NCI-H1105 (cell line): ENCODE measurements at places on chromosomes 3 and 15.

GRCh38 chr15:71153823-71154524 is 38.7 kb downstream of the THSD4 start:
- DNase-seq, result no peak

DNA sequence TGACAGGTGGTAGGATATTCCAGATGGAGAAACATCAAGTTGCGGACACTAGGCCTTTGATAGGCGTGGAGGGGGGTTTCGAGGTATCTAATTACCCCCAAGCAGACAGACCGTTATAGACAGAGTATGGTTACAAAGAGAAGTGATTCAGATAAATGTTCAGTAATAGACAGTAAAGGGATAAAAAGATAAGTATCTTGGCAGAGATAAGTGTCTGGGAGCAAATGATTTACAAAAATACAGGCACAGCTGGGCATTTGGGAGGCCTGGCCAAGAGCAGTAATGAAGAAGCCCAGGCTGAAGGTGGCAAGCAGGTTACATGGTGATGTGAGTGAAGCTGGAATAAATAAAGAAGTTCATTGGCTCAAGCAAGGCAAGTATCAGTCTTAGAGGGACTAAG is 659 bp upstream of the MYH15 start:
- no peak for DNase-seq

DNA sequence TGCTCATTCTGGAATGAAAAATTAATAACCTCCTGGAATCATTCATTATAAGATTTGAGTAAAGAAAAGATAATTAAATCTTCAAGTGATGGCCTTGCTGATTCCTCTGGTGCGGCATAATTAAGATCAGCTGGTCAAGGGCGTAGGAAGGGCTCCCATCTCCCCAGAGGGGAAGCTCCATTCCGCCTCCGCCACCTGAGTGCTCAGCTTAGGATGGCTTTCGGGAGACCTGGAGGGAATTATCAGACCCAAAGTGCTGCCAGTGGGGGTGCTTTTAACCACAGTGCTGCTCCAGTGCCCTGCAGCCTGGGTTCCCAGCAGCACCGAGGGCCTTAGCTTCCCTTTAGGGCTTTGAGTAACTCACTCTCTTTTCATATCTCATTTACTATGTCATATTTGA is 556.6 kb upstream of the RGMA start:
- DNase-seq, result no peak

DNA sequence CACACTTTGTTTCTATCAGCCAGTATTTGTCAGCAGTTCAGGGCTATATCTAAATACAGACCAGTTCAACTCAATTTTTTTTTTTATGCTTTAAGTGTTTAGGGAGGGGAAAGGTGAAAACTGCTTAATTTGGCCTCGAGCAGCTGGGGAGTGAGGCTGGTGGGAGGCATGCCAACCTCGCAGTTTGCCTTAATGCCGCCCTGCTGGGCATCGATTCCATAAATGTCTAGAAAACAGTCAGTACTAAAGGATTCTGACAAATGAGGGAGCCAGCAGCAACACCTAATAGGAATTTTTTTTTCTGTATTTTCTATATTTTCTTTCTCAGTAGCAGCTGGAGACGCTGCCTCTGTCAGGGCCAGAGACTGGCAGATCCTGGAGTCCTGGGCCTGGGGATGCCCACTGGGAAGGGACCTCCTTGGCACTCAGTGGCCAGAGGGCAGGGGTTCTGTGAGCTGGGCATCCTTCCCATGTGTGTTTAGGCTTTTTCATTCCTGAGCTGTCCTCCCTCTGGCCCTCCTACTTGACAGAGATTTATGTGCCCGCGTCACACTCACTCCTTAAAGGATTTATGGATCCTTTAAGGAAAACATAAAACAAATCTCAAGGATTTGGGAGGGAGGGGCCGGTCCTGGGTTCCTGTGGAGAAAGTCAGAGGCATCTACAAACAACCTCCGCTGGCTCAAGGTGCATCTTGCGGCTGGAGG is 117.8 kb downstream of the WNT5A start:
- no peak for DNase-seq

- DNase-seq, result no peak
Measured at GRCh38 chr3:12916159-12916558, 74.8 kb upstream of the RPL32 start.

GRCh38 chr3:94232921-94233320 is 170.1 kb downstream of the NSUN3 start:
- DNase-seq, result no peak

DNA sequence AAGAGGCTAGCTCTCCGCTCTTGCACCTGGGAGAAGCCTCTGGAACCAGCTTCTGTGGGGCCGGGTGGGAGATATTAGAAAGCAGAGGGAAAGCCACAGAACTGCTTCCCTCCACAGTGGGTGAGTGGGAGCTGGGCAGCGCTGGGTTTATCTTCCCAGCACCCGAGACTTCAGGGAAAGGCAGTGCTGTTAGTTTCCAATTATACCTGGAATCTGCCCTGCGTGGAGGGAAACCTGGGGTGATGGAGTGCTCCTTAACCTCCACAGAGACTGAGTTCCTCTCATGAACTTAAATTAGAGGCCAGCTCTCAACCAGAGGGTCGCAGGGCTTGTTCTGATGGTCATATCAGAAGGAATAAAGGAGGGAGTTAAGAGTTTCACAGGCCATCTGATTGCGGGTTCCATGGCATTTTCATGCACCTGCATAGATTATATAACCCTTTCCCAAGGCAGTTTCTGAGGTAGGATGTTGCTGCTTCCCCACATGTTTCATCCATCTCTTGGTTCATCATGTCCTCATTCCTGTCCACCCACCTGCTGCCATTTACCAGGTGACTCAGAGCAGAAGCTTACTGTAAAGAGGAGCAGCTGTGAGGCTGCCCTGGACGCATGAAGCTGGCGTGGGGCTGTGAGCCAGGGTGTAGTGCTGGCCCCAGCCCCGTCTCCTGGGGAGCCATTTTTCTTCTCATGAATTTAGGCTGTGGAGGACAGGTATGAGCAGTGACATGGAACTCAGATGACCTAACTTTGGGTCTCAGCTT is 42.5 kb downstream of the CA12 start:
- DNase-seq, result no peak

- no peak for DNase-seq
Measured at GRCh38 chr3:15309662-15310335, 22.6 kb downstream of the SH3BP5 start.

GRCh38 chr15:56775641-56776040 is 42.3 kb upstream of the ZNF280D start:
- no peak for DNase-seq

- no peak for DNase-seq
Measured at GRCh38 chr3:53880396-53881345, 1.3 kb downstream of the ACTR8 start.

GRCh38 chr3:13346481-13347389 is 73.4 kb downstream of the NUP210 start:
- DNase-seq, result no peak

DNA sequence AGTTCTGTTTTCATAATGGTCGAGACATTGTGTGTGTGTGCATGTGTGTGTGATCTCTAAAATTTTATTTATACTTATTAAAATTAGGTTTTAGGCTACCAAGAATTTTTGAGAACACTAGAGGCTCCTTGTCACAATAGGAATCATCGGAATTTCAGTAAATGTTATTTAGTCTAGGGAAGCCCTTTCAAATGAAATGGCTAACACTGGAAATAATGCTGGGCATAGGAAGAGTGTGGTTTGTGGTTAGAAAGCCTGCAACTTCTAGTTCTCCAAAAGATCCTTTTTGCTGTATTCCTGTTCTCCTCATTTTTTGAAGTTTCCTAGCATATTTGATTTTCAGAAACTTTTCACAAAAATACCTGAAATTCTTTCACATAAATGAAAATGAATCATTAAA is 92.5 kb upstream of the MBNL1 start:
- DNase-seq, result no peak

- DNase-seq, result no peak
Measured at GRCh38 chr15:74200871-74201419, 1.6 kb downstream of the STRA6 start.

DNA sequence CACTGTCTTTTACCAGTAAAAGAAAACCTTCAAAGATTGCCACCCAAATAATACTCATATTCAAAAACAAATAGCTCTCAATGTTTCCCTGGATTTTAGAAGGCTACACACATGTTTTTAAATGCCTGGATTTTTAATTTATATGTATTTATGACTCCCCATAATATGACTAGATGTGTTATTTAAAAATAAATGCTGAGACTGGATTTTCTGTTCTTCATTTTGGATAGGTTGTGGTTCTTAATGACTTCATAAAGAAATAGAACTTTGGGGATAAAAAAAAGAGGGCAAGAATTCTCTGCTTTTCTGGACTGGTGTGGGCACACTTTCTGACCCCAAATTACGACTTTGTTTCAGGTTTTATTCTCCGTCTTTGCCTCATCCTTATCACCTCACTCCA is 62.8 kb upstream of the LEKR1 start:
- no peak for DNase-seq

DNA sequence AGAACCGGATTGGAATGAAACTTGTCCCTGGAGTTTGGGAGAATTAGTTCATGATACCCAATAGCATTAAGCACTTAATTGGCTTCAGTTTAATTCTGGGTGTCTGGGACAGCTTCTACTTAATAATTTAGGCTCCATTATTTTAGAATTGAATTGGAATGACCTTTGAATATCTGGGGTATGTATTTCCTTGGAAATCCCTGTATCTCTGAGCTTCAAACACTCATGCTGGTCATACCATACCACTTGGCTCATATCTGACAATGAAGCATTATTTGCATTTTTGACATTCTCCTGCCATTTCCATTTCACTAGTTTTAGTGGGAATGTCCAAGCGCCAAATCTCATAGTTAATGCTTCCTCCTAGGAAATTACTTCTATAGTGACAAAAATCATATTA is 393.1 kb downstream of the DIPK2A start:
- no peak for DNase-seq

- no peak for DNase-seq
Measured at GRCh38 chr3:24678421-24678865, 183.8 kb upstream of the THRB start.

GRCh38 chr3:174791161-174791560 is 68.0 kb upstream of the NAALADL2 start:
- no peak for DNase-seq

- DNase-seq, result no peak
Measured at GRCh38 chr15:84772467-84772866, 24.1 kb downstream of the ZNF592 start.
